ENCODE measurements at places on chromosomes 4 and X.

DNA sequence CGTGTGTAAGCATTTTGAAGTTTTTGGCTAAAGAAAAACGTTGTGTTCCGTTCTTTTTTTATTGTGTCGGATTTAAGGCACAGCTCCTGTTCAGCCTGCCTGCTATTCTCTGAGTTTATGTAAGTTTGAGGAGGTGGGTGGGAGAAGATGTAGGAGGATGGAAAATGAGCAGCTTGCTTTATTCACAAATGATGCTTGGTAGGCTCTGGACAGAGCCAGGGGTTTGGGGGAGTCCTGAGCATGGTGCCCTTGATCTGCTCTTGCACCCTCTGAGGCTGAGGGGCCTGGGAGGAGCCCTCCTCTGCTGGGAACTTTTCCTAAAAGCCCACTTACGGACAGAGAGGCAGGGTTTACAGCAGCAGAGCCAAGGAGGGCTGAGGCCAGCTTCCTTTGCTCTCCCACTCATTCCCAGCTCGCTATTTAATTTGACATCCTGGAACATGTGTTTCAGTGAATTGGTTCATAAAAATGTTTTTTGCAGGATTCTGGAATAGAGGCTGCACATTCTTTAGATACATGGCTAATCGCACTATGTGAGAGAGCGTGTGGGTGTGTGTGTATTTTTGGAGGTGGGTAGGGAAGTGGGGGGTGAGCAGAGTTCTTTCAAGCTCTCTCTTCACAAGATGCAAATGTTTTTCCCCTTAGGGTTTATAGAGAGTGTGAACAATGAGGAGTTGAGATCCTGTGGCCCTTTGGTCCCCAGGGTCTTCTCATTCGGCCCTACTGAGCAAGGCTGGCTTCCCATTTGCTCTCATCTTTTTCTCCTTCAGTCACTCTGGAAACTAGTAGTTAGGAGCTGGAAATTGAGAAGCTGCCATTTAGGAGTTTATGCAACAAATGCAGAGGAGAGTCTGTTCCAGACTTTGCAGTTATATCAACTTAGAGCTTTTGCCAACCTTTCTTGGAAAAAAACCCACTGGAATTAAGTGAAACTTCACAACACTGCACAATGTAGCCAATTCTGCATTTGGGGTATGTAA, 32.1 kb downstream of the TMEM131L start:
- no peak for DNase-seq

DNA sequence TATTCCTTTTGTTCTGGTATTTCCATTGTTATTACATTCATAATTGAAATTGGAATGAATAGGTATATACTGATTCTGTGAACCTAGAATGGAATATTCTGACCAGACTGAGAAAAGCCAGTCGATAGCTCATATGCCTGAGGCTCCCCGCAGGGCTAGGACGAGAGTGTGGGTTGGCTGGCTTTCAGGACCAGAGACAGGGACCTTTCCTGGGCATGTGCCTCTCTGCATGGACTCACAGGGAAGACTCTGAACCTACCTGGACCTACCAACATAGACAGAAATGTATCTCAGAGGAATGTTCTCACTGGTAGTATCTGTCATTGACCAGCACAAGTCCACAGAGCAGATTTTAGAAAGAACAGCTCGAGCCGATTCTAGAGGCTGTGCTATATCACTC, 214.6 kb downstream of the FRMPD4 start:
- DNase-seq: no peak

GRCh38 chr4:67762086-67762485, 7.9 kb upstream of the GNRHR start:
- no peak for DNase-seq

- no peak for DNase-seq
These were observed 6.4 kb upstream of the PTTG2 start for GRCh38 chr4:37953620-37954293.

DNA sequence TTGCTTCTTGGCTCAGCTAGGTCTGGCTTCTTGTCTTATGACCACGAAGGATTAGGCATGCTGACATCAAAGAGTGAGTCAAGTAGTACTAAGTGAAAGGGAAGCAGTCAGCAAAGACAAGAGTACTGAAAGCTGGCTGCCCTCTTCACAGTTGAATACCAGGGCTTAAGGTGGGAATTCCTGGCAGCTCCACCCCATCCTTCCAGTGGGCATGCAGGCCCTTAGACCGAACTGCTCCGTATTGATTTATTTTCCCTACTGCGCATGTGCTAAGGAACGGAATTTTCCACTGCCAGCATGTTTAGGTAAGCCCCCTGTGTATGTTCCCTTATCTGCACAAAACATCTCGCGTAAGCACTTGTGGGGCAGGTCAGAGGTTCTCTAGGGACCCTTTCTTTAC, 2320.1 kb downstream of the ARAP2 start:
- DNase-seq: no peak

- no peak for DNase-seq
These were observed 51.1 kb downstream of the ZNF732 start for GRCh38 chr4:253936-254756.

- no peak for DNase-seq
These were observed 126.7 kb upstream of the AMOT start for GRCh38 chrX:112967341-112967740.

DNA sequence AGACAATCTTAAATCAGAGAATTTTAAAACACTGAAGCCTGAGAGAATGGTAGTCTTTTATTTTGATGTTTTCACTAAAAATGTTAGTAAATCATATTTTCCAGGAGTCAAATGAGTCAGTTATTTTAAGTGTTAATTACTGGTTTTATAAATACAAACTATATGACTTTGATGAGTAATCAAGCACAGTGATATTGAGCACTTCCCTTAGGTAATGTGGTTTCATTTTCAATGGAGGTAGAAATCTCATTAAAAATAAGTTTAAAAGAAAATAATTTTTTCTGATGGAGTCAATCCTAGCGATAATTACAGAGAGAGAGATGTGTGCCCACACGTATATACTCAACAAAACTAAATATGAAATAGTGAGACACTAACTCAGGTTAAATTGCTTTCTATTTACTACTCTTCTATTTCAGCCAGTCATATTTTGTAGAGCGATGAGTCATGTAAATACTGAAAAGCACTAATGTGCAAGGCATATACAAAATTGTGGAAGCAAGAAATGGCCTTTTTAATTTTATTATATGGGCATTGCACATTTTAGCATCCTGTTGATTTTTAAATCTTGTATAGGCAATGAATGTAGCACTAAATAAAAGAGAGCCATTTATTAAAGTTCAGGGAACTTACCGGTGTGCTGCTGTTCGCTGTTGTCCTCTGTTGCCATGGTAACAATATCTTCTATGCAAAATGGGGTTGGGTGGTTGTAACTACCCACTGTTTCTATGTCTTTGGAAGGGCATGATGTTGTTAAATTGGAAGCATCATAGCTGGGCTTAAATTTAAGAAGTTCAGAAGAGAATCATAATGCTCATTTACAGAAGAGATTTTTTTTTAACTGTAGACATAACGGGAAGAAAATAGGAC, 513.7 kb downstream of the TLL1 start:
- DNase-seq: no peak

GRCh38 chr4:40197879-40198689, 1.3 kb downstream of the RHOH start:
- no peak for DNase-seq

GRCh38 chr4:173685165-173685830, 155.3 kb upstream of the HAND2 start:
- no peak for DNase-seq

DNA sequence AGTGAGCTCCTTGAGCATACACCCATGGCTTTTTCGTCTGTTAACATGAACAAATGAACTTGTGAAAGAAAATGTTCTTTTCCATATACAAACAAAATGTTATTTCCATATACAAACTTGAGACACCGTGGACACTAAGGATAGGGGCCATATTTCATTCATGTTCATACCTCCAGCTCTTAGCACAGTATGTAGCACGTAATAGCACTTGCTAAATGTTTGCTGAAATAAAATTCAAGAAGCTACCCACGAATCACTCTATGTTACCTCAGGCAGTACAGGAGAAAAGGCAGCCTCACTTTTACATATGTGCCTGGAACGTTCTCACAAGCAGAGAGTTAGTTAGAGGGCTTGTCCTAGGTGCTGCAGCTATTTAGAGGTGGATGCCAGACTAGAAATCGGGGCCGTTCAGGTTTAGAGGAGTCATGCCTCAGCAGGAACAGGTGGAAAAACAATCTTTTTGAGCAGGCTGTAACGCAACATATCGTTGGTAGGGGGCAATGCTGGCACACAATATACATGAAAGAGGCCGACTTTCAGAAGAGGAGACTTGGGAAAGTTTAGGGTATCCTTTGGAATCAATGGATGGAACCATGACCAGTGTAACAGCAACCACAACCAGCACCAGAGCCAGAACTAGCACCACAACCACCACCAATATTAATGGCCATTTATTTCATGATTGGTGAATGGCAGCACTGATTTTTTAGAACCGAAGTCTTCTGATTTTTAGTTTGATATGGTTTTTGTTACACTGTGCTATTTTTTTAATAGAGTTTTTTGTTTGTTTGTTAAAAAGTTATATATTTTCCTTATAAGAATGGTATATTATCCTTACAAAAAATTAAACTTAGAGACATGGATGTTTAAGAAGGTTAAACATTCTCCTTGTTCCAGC, 14.8 kb upstream of the PAQR3 start:
- peak; percentile 25 for DNase-seq

DNA sequence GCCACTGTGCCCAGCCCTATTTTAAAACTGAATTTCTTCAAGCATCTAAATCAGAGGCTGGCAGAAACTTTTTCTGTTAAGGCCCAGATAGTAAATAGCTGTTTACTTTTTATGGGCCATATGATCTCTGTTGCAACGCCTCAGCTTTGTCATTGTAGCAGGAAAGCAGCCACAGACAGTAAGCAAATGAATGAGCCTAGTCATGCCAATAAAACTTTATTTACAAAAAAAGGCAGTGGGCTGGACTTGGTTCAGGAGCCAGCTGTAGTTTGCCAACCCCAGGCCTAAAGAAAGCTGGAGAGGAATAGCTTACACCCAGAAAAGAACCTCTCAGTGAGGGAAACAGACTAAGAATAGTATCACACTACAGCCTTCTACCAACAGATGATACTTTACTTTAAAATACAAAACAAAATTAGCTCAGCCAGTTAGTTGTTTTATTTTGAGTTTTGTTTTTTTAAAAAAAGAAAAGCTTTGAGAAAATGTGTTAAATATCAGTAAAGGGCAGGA, 25.5 kb downstream of the CHST7 start:
- no peak for DNase-seq

- no peak for DNase-seq
These were observed 26.6 kb downstream of the PIGG start for GRCh38 chr4:525660-526059.

DNA sequence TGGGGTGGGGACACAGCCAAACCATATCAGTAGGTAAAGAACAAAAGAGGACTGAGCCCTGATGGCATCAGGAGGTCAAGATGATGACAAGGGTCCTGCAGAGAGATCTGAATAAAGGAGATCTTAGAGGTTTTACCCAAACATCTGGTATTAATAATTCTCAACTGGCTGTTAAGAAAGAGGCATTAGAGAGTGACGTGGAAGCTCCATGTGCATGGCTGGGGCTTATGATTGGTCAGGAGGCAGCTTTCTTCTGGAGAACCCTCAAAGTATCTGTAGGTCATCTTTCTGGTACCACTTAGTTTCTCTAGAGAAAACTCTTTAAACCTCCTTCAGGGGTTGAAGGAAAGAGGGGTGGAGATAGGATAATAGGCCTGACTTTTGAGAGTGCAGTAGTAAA, 18.7 kb downstream of the MGST2 start:
- DNase-seq: no peak

Data from NCI-H1105 treated with DMSO at 0.1 percent for 48 hours (cell line).